ENCODE measurements at places on chromosomes 4 and X.

GRCh38 chr4:55933611-55934010, 15.1 kb upstream of the CEP135 start:
- DNase-seq: no peak

DNA sequence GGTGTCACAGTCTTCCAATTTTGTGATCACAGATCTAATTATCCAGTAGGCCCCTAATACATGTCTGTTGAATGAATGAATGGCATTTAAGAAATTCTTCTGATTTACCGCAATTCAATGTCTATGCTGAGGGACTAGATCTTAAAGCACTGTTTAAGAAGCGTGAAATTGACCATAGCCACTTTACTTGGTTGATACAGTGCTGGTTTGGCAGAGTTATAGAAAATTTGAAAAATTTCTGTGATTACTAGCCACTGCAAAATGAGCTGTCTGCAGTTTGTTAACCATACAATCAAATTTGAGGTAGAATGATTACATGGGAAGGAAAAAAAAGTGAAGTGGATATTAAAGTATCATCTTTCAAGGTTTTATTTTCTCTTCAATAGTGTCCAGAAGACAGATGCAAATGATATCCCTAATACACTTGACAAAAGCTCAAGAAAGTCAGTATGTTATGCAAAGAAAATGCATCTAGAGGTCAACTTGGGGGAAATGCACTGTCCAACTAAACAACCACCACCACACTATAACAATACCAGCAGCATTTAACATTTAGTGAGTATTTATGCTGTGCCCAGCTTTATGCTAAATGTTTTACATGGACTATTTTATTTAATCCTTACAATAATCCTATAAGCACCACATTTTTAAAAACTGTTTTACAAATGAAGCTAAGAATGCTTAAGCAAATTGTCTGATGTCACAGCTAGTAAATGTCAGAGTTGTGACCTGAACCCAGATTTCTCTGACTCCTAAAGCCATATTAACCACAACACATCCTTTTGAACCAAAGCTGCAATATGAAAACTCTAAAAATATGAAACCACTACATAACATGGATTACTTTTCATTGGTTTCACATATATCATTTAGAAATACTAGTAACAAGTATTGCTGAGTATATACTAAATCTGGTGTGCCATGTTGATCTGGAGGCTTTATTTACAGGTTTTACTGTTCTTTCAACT, 217.9 kb upstream of the MAB21L2 start:
- DNase-seq: no peak

DNA sequence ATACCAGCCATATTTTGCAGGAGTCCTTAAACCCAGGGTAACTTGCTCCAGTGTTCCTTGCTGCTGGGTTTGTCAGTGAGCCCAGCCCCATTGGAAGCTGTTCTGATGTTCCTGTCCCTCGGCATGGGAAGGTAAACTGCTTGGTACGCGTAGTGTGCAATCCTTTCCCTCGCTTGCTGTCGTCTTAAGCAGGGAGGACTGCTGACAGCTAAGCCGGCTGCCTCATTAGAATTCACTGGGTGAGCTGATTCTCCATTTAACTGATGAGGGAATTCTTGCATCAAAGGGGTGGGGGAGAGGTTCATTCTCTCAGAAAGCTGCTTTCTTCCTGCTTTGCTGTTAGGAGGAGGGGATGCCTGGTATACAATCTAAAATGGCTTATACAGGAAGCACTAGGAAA, 164.6 kb downstream of the MID1IP1 start:
- no peak for DNase-seq

DNA sequence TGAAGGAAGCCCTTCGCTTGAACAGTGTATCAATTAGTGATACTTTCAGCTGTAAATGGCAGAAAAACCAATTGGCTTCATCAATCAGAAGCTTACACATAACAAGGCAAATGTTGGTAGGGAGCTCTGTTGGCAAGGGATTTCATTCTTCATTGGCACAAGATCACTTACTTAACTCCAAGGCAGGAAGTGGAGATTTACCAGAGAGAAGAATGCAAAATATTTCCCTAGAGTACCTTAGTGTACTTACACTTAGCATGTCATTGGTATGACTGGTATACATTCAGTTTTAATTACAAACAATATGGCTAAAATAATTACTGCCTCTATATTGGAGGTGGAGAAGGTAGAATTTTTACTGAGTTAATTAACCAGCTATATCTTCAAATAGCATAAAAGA, 545.0 kb downstream of the GABRG1 start:
- no peak for DNase-seq

DNA sequence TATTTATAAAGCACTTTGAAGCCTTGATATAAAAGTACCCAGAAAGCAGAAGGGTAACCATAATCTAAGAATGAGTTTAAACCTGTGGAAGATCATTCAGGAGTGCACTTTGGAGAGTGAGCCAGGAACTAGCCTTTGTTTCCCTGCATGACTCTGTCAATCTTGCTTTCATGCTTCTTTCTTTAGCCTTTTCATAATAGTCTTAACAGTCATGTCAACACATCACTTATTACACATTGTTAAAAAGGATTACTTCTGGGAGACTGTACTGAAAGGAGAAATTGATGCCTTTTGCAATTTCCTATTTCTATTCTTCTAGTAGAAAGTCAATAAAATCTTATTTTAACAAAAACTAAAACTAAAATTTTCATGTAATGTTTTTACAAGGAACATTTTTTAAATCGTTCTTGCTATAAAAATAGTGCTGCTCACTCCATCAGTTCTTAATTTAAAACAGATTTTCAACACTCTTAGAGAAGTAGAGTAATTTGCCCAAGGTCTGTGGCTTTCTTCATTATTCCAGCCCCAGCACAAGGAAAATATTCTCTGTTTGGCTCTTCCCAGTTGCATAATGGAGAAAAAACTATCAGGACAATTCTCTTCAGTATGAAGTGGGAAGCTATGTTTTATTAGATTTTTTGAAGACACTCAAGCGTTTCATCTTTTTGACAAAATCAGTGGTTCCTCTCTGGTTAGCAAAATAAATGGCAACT, 35.4 kb upstream of the SPP1 start:
- DNase-seq: no peak

- DNase-seq: no peak
Observed at GRCh38 chrX:108257556-108257955, 166.0 kb downstream of the ATG4A start.

All from stimulated activated CD4-positive, alpha-beta T cell treated with anti-CD3 and anti-CD28 coated beads, Interleukin-4, amount 100 ng/mL, for 1 hour (primary cell).